Activated CD4-positive, alpha-beta T cell treated with anti-CD3 and anti-CD28 coated beads for 24 hours (primary cell): ENCODE measurements at places on chromosomes 2 and 18.

DNA sequence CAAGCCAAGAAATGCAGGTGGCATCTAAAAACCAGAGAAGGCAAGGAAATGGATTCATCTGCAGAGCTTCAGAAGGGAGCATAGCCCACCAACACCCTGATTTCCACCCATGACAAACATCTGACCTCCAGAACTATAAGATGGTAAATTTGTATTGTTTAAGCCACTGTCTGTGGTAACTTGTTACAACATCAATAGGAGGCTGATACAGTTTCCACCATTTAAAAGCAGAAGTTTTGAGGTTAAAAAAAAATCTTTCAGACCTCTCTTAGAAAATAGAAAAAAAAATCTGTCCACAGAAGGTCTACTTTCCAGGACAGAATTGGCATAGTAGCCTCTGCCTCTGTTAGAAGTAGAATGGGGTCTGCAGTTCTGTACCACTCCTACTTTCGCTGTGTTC, 37.2 kb downstream of the SLC40A1 start:
- DNase-seq: no peak

GRCh38 chr2:119179991-119180390, 21.4 kb upstream of the C1QL2 start:
- DNase-seq: no peak

GRCh38 chr2:71611781-71612527, 158.6 kb downstream of the DYSF start:
- no peak for DNase-seq

- DNase-seq: no peak
Observed at GRCh38 chr2:99970292-99970868, 172.0 kb downstream of the AFF3 start.

DNA sequence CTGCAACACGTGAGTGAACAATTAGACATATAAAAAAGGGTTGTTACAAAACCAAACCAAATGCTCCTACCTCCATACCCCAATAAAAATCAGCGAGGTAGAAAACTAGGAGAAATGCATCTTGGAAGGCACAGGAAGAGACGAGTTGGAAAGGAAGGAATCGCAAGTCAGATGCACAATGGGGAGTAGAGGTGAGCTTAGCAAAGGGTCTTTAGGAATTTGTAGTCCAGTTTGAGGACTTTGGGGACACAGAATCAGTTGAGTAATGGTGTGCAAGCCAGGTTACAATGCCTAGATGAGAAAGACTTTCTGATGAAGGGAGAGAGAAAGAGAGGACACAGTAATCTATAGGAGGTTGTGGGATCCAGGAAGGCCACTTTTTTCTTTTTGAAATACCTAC, 35.7 kb downstream of the XRCC5 start:
- no peak for DNase-seq

DNA sequence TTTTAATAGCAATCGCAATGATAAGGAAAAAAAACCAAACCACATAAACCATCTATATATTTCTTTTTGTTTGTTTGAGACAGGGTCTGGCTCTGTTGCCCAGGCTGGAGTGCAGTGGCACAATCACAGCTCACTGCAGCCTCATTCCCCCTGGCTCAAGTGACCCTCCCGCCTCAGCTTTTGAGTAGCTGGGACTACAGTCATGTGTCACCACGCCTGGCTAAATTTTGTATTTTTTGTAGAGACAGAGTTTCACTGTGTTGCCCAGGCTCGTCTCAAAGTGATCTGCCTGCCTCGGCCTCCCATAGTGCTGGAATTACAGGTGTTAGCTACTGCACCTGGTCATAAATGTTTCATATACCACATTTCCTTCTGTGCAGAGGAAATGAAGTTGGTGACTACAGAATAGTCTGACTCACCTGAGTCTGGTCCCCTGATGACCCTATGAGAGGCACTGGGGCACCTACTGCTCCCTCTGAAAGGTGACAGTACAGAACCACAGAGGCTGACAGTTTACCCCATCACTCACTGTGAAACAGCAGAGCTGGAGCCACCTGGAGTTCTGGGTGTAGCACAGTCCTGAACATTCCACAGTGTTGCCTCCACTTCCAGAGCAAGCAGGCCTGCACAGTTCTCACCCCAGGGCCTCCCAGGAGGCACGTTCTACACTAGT, 183.7 kb upstream of the PXDN start:
- DNase-seq: no peak

- no peak for DNase-seq
Observed at GRCh38 chr18:36298126-36298741, 721 bp downstream of the FHOD3 start.
